ENCODE measurements at places on chromosomes 7 and 10. TPM values are rescaled to one million over a fixed set of nuclear protein-coding genes. Genes with fewer than 3 reads are reported as not detected.
A peak's percentile ranks its signal among the peaks of the same experiment; 100 is the strongest.

GRCh38 chr10:103513380-103514060 lies 20.0 kb downstream of the NEURL1 start:
- no peaks in the 10 kb centered on the region for H3K4me1 ChIP-seq
- peak; percentile 63 for DNase-seq
- H3K36me3 ChIP-seq, result no peaks in the 10 kb centered on the region
- no peak overlapping the region for H3K27ac ChIP-seq
- H3K27me3 ChIP-seq, result no peaks in the 10 kb centered on the region

The CUX1 gene
- total RNA-seq, result 126 TPM

DNA sequence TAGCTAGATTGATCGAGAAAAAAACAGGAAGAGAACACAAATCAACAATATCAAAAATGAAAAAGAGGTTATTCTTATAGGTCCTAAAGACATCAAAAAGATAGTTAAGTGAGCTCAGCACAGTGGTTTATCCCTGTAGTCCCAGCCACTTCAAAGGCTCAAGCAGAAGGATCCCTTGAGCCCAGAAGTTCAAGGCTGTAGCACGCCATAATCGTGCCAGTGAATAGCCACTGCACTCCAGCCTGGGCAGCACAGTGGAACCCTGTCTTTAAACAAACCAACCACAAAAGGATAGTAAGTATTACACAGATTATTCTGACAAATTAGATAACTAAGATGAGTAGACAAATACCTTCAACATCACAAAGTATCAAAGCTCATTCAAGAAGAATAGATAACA lies 83.2 kb downstream of the HBP1 start:
- no peak overlapping the region for H3K27ac ChIP-seq
- no peaks in the 10 kb centered on the region for H3K4me1 ChIP-seq
- H3K36me3 ChIP-seq, result peaks cover 2% of the 10 kb centered on the region
- no peak overlapping the region for H3K4me3 ChIP-seq
- no peak for DNase-seq

DNA sequence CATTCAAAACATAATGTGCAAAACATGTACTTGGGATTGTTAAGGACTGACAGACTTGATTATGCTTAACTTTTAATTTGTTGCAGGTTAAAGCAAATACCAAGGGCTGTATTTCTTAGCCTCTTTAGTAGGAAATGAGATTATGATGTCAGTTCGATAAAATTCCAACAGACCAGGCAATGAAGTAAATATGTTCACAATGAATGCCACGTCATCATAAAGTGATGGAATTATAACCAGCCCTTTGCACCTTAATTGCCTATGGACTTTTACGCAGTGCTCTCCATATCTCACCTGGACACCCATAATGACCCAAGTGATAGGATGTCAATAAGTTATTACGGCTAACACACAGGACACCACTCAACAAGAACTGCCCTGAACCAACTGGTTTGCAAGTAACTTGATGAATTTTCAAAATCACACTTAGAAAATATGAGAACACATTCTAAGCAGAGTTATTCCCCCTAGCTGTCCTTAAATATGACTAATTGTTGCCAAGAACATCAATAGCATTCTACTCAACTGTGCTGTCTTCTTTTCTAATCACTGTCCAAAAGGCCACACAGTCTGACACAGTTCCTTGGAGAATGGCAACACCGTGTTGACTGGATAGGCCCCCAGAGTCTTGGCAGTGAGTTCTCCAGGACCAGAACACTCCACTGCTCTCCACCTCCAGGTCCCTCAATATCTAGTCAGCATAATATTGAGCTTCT lies 115.0 kb downstream of the CHCHD3 start:
- no peaks in the 10 kb centered on the region for H3K36me3 ChIP-seq
- H3K4me1 ChIP-seq, result peaks cover 3% of the 10 kb centered on the region
- H3K27me3 ChIP-seq, result no peaks in the 10 kb centered on the region

GRCh38 chr10:18231480-18231879 lies 91.3 kb downstream of the CACNB2 start:
- no peak for DNase-seq
- no peak overlapping the region for H3K27ac ChIP-seq
- H3K4me1 ChIP-seq, result no peaks in the 10 kb centered on the region

- no peak overlapping the region for H3K27ac ChIP-seq
- peaks cover 4% of the 10 kb centered on the region for H3K4me1 ChIP-seq
- no peaks in the 10 kb centered on the region for H3K27me3 ChIP-seq
- no peaks in the 10 kb centered on the region for H3K36me3 ChIP-seq
- DNase-seq, result no peak
Measured at GRCh38 chr10:78470267-78471103, 436.8 kb downstream of the RPS24 start.

DNA sequence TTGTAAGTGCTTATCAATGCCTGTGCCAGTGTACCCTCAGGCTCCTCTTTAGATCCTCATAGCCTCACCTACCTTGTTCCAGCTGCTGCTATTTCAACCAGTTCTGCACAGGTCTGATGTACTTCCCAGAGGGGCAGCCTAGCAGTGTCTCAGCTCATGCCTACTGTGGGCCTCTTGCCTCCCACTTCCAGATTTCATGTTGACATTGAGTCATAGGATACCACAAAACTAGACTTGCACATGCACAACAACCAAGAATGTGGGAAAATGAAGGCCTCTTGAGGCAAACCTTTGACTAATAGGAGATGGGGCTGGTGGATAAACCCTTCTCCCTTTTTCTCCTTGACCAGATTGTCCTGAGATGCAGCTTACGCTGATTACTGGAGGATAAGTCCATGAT lies 31.0 kb downstream of the PON3 start:
- H3K4me1 ChIP-seq, result no peaks in the 10 kb centered on the region
- no peak overlapping the region for H3K27ac ChIP-seq
- DNase-seq, result no peak

The YWHAG gene
- 94.2 TPM for total RNA-seq

- H3K36me3 ChIP-seq, result no peaks in the 10 kb centered on the region
- H3K4me1 ChIP-seq, result peaks cover 2% of the 10 kb centered on the region
- DNase-seq, result no peak
- H3K27me3 ChIP-seq, result no peaks in the 10 kb centered on the region
Measured at GRCh38 chr10:95477175-95477520, 84.0 kb downstream of the SORBS1 start.

DNA sequence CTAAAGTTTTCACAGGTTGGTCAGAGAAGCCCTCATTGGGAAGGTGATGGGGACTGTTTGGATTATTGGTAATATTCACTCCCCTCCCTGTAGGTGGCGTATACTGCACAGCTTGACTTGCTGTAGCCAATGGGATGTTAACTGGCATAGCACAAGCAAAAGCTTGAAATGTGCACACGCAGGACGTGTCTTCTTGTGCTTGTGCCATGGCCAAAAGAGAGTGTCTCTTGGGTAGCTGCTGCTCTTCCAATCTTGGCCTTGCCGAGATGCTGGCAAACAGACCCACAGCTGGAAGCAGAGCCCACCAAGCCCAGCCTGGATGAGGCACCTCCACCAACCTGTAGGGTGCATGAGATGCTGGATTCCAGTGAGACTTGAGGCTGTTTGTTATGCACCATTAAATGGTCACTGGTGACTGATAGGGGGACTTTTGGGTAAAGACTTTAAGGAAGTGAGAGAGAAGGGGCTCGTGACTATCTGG lies 266.0 kb downstream of the GRID1 start:
- no peaks in the 10 kb centered on the region for H3K4me1 ChIP-seq
- H3K27me3 ChIP-seq, result no peaks in the 10 kb centered on the region
- H3K27ac ChIP-seq, result no peak overlapping the region
- H3K4me3 ChIP-seq, result no peak overlapping the region
- no peaks in the 10 kb centered on the region for H3K36me3 ChIP-seq

The IGF2BP3 gene
- 0.85 TPM for total RNA-seq

The RARRES2 gene
- total RNA-seq, result 104 TPM

DNA sequence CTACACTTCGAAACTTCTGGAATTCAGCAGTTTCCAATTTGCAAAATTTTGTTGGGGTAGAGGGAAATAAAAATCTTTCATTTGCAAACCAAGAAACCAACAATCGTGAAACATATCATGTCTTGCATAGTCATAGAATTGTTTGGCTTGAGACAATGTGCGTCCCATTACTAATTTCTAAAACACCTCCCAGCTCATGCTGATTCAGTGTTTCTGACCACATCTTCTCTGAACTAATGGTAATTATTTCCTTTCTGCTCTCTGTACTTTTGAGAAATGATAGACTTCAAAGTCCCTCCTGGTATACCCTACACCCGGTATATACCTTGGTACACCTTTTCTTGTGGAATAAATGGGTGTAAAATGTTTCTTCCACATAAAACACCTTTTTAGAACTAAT lies 41.8 kb upstream of the TSPAN13 start:
- no peak overlapping the region for H3K4me3 ChIP-seq
- DNase-seq, result no peak
- no peaks in the 10 kb centered on the region for H3K4me1 ChIP-seq
- no peaks in the 10 kb centered on the region for H3K36me3 ChIP-seq

GRCh38 chr7:112759905-112760304 lies 30.3 kb downstream of the TMEM168 start:
- DNase-seq, result no peak
- H3K36me3 ChIP-seq, result no peaks in the 10 kb centered on the region
- no peak overlapping the region for H3K4me3 ChIP-seq
- no peaks in the 10 kb centered on the region for H3K27me3 ChIP-seq

DNA sequence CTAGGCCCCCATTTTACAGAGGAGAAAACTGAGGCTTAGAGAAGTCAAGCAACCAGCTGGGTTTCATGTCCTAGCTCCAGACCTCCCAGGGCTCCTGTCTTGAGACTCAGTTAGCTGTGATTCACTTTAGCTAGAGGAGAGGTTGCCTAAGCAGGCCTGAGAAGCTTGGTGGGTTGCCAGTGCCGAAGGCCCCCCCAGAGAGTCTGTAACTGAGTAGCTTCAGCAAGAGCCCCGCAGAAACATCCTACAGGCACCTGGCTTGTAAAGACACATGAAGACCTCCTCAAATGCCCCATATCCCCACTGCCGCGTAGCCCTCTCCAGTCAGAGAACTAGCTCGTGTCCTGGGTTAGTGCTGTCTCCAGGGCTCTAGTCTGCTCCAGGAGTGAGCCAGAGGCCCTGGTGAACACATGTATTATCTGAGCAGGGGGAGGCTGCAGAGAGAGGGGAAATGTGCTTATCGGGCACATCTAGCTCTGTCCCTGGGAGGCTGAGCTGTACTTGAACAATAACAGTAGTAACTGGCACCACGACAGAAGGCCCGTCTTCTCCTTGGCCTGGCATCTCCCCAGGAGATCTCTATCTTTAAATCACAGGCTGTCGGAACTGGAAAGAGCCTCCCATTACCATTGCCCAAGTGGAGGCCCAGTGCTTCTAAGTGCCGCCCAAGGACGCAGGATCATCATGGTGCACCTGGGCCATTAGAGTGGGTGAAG lies 28.9 kb downstream of the UNC5B start:
- H3K27me3 ChIP-seq, result no peaks in the 10 kb centered on the region
- peak; percentile 53 for DNase-seq

- H3K36me3 ChIP-seq, result no peaks in the 10 kb centered on the region
- peaks cover 93% of the 10 kb centered on the region for H3K27me3 ChIP-seq
- H3K27ac ChIP-seq, result no peak overlapping the region
- H3K4me3 ChIP-seq, result no peak overlapping the region
- no peak for DNase-seq
Measured at GRCh38 chr10:123142701-123143161, 5.2 kb upstream of the HMX2 start.

Measured in kidney (tissue), 22 donors.